ENCODE measurements at places on chromosomes 5 and 9.

- DNase-seq, result no peak
Observed at GRCh38 chr5:50947906-50948683, 281.7 kb downstream of the PARP8 start.

GRCh38 chr5:120372899-120373298 is 91.2 kb upstream of the PRR16 start:
- no peak for DNase-seq

DNA sequence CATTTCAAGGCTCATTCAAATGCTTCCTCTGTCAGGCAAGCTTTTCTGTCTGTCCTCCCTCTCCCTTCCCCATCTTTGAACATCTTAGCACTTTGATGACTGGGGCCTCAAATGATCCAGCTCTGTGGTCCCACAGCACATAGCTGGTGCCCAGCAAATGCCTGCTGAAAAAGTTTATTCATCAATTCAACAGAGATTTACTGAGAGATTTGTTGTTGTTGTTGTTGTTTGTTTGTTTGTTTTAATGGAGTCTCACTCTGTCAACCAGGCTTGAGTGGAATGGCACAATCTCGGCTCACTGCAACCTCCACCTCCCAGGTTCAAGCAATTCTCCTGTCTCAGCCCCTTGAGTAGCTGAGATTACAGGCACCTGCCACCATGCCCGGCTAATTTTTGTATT is 6.0 kb upstream of the EXOSC2 start:
- no peak for DNase-seq

- no peak for DNase-seq
Observed at GRCh38 chr9:12860998-12861397, 86.2 kb downstream of the LURAP1L start.

GRCh38 chr9:69121155-69122081 is 52.7 kb upstream of the TJP2 start:
- no peak for DNase-seq

DNA sequence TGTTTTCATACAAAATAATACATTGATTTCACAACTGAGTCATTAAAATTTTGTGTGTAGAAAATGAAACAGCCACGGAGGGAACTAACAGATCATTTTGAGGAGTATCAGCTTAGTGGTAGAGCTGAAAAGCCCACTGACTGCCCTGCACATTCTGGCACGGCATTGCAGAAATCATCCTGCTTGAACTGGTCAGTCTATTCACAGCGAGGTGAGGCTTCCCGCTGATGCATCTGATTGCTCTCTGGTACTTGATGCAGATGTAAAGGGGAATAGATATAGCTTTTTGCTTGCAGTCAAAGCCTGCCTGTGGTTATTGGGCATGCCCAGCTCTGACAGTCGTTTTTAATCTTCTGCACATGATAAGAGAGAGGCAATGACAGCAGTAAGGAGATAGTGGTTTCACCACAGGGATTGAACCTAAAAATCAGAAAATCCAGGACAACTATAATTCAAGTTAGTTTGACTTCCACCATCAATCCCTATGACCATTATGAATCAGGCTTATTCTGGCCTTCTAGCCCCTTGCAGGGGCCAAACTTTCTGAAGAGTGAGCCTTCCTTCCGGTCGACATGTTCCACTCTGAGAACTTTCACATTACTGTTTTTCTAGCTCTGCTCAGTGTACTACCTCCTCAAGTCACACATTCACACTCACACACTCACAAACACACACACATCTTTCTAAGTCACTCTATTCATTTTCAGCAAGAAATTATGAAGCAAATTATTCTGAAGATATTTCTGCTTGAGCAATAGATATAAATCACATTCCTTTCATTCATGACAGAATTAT is 782.8 kb upstream of the NUDT12 start:
- no peak for DNase-seq

GRCh38 chr9:33466565-33467495 is 6.9 kb downstream of the NOL6 start:
- DNase-seq, result no peak

GRCh38 chr9:126722922-126723806 is 81.7 kb upstream of the ZBTB43 start:
- no peak for DNase-seq
